Adrenal gland (tissue), 19 donors: ENCODE measurements at places on chromosomes 1 and 21. TPM values are rescaled to one million over a fixed set of nuclear protein-coding genes. Genes with fewer than 3 reads are reported as not detected.

- no peak for DNase-seq
Observed at GRCh38 chr1:20380175-20380574, 89.5 kb downstream of the VWA5B1 start.

DNA sequence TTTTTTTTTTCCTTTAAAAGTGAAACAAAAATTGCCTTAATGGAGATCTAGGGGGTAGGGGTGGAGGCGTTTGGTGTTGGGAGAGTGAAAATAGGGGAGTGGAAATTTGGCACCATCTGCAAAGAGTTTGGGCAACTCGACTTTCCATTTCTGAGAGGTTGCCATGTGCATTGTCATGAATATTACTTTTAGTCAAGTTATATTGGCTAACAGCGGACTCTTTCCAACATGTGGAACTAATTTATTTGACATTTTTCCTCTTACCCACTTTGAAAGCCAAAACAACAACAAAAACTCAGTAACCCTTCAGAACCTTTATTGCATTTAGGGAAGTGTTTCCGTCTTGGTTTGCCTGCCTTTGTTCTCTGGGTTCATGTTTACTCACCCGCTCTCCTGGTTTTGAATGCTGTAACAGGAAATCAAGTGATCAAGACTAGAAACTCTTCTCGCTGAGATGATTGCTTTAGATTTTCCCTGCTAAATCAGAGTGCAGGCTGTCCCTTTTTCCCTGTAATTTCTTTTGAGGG, 70.4 kb downstream of the CACHD1 start:
- no peak for DNase-seq

DNA sequence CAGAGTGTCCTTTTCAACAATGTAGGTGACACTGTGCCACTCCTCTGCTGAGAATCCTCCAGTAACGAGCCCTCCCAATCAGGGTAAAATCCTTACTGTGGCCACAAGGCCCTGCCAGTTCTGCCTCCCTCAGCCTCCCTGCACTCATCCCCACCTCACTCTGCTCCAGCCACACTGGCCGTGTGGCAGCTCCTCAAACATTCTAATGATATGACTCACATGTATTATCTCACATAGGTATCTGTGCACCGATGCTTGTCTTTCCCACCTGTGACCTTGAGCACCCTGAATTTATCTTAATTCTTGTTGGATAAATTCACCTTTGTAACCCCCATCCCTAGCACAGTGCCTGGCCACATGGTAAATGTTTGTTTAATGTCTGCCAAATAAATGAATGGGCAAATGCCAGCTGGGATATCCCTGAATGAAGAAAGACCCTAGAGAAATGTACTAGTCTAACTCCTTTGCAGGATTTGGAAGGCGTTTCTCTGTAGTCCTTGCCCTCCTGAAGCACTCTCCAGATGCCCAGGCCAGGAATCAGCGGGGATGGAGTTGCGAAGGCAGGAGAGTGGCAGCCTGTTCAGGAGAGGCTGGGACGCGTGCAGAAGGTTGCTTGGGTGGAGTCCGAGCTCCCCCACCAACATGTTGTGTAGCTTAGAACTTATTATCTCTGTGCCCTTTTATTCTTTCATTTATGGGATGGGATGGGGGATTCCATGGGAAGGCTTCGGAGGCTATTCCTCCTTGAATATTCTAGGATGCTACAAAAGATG, 106.0 kb downstream of the TMEM53 start:
- DNase-seq, result no peak

GRCh38 chr1:5711956-5712645, 280.1 kb downstream of the NPHP4 start:
- no peak for DNase-seq

GRCh38 chr1:228999446-229000170, 264.3 kb downstream of the RHOU start:
- no peak for DNase-seq

- DNase-seq, result no peak
Observed at GRCh38 chr1:219399446-219399845, 213.5 kb downstream of the ZC3H11B start.

Gene COL24A1
- total RNA-seq, result not detected

Gene SYCP1
- total RNA-seq, result not detected

Gene OR2L5
- not detected for total RNA-seq

Gene DCST1
- total RNA-seq, result not detected

Gene RXFP4
- total RNA-seq, result not detected
